DMS53 (cell line): ENCODE measurements at places on chromosomes 3 and 15.

- no peak for DNase-seq
These were observed 361.3 kb upstream of the GBE1 start for GRCh38 chr3:82122554-82123345.

DNA sequence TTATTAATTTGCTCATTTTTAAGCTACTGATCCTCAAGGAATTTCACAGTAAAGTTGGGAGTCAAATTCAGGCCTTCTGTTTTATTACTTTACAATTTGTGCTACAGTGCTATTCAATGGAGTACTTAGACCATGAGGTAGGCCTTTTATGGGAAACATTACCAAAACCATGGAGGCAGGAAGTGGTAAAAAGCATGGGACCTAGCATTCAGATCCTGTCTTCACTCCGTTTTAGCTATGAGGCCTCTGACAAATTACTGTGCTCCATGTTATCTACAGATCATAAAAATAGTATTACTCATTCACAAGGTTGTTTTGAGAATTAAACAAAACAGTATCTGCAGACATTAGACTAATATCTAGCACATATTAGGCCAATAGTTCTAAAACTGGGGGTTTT lies 140.6 kb upstream of the SLITRK3 start:
- DNase-seq = no peak

GRCh38 chr3:43349716-43350115 lies 63.4 kb downstream of the SNRK start:
- no peak for DNase-seq

DNA sequence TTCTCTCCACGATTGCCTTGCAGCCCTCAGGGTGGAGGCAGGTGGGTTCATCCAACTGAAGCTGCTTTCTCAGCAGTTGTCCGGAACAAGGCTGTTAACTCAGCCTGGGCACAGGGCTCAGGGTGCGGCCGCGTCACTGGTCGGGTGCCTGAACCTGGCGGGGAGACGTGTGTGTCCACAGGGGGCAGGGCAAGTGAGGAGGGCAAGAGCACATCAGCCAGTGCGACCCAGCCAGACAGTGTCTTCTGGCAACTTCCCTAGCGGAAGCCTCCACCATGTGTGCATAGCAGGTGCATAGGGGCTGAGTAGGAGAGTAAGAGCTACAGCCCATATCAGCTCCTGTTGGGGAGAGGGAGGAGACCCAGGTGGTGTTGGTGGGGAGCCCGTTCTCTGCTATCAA lies 150.4 kb upstream of the THRB start:
- DNase-seq = no peak

DNA sequence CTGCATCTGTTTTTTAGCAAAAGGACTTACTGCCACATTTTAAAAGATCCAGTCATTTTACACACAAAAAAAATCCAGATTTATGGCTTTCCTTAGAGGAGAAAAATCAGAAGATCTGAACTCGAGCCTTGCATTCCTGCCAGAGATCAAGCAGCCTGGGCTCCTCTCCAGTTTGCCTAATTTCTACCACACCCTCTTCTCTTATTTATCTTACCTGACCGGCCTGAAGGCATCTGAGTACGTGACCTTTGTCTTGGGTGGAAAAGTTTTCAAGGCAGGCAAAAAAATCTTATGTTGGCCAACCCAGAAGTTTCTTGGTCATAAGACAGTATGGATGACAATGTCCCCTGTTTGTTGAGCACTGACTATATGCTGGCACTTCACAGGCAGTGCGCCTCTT lies 60.3 kb downstream of the CHRD start:
- no peak for DNase-seq

- DNase-seq = no peak
These were observed 51.1 kb upstream of the SPATA12 start for GRCh38 chr3:57009367-57009766.

DNA sequence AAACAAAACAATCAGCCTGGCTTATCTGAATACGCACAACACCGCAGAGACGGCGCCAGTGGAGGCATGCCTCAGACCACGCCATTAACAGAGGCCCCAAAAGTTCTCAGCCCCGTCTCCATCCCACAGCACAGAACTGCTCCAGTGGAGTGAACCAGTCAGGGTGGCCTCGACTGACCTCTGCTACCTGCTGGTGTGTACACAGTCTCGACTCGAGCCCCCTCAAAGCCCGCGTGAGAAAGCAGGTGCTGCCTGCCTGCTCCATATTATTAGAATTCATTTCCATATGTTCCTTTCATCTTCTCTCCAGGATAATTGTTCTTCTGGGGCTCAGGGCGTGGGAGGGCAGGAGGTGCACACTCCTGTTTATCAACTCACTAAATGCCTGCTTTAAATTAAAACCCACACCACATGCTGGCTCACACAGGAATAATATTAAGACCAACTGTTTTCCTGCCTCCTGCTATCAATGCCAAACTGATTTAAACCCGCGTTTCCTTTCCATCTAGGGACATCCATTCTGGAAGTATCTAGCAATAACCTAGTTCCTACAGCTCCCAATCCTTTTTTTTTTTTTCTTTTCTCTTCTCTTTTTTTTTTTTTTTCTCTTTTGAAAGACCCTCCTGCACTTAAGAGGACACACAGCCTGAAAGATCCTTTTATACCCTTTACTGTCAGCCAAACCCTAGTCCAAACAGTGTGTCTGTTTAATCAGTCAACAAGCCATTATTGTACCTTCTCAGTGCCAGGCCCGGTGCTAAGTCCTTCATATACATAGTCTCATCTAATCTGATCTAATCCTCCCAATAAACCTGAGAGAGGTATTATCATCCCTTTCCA lies 101.2 kb downstream of the TLE3 start:
- peak; percentile 64 for DNase-seq

DNA sequence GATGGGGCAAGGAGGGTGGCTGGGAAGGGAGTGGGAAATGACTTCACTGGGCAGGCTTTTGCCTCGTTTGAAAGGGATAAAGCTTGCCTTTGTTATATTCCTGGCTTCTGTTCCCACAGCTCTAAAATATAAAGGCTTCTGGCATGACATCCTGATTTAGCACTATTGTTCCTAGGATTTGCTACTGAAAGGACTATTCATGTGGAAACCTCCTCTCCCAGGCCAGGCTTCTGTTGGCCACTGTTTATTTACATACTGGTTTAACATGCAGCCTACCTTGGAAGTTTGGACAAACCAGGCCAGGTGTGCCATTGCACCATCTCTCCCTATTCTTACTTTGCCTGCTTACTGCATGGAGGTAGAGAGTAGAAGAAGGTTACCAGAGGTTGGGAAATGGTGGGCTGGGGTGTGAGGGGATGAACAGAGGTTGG lies 2.4 kb upstream of the LMCD1 start:
- DNase-seq = peak; percentile 34

DNA sequence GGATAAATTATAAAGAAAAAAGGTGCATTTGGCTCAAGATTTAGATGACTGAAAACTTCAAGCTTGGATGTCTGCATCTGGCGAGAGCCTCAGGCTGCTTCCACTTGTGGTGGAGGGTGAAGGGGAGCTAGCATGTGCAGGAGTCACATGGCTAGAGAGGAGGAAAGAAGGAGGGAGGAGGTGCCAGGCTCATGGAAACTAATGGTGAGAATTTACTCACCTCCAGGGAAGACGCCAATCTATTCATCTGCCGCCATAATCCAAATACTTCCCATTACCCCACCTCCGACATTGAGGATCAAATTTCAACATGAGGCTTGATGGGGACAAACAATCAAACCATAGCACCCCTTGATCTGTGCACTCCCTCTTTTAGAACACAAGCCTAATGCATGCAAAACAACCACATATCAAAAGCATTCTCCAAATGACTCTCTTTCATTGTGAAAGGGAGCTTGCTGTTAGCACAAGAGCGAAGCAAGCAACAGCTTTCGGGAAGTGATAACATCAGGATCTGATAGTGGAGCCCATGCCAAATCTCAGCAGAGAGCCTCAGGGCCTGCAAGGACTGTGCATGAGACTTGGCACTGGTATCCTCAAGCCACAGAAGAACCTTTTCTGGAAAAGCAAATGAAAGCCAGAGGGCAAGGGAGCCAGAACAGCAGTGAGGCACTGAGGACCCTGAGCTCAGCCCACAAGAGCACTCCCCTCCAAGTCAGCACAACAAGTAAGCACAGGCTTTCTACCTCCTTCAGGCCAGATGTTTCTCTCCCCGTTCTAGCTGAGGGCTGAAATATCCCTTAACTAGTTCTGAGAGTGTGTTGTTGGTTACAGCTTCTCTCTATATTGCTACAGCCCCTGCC lies 50.2 kb upstream of the THBS1 start:
- DNase-seq = no peak

DNA sequence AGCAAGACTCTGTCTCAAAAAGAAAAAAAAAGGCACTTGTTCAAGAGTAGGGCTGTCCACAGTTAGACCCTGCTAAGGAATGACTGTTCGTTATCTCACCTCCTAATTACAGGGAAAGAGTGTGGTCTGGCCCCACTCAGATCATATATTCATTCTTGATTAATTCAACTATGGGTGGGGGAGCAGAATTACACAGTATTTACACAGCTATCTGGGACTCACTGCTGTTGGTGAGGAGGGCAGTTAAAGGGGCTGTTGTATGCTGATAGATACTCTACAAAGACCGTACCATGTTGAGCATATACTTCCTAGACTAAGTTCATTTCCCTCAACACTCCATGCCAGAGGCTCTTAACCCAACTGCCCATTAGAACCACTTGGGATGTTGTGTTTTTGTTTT lies 3.8 kb upstream of the ZNF620 start:
- DNase-seq = no peak

DNA sequence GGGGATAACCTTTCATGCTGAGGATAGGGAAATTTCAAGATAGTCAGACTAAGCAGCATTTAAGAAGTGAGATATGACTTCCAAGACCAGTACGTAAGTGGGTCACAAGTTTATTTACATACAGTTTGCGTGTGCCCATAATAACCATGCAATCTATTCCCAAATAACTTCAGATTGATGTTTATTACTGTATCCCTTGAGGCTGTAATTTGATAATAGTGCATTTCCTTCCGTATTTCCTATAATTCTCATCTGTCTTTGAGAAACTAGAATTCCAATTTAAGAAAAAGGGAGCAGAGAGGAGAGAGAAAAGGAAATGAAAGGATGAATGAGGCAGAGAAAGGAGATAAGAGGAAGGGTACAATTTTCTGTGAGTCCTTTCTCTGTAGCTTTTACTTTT lies 1073.1 kb downstream of the EPHA3 start:
- no peak for DNase-seq

DNA sequence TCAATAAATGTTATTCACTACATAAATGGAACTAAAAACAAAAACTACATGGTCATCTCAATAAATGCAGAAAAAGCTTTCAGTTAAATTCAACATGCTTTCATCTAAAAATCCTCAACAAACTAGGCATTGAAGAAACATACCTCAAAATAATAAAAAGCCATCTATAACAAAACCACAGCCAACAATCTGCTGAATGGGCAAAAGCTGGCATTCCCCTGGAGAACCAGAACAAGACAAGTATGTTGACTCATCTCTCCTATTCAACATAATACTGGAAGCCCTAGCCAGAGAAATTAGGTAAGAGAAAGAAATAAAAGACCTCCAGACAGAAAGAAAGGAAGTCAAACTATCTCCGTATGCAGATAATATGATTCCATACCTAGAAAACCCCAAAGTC lies 759.9 kb downstream of the EPHA3 start:
- DNase-seq = no peak

DNA sequence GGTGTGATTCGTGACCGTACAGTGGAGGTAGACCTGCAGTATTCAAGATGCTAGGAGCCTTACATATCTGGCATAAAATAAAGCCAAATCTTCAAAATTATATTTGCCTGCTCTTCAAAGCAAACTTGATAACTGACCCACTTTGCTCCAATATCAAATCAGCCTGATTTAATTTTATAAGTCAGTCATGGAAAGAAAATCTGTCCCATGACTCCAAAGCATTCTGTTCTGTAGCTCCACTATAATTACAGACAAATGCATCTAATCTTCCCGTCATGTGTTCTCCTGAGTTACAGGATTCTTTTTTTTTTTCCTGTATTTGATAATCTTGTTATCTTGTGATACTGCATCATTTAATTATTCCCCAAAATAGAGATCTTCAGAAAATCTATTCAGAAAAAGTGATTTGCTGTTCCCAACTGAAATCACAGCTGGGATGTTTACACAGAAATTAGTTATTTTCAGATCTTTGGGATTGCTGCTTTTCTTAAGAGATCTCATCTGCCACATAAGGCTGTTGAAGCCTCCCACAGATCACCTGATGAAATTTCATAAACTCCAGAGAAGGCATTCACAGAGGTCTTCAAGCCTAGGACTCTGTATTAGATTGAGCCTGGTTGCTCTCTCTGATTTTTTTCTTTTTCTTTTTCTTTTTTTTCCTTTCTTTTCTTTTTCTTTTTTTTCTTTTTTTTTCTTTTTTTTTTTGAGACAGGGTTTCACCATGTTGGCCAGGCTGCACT lies 27.2 kb downstream of the TIMP4 start:
- DNase-seq = no peak

DNA sequence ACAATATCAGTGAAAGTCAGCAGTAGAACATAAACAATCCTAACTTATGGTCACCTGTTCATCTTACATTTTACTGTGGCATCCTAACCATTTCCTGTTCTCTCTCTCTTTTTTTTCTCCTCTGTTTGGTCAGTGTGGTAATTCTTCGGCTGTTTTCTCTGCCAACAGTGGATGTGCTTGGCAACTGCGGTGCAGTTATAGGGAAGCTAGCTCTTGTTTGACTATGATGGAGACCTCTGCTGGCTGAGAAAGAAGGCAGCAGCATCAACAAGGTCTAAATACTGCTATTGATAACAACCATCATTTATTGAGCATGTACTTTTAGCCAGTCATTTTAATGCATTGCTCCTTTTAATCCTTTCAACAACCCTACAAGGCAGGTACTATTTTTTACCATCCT lies 723 bp upstream of the DRD3 start:
- peak; percentile 90 for DNase-seq

- no peak for DNase-seq
These were observed 28.9 kb downstream of the PDE8A start for GRCh38 chr15:85010386-85011159.

DNA sequence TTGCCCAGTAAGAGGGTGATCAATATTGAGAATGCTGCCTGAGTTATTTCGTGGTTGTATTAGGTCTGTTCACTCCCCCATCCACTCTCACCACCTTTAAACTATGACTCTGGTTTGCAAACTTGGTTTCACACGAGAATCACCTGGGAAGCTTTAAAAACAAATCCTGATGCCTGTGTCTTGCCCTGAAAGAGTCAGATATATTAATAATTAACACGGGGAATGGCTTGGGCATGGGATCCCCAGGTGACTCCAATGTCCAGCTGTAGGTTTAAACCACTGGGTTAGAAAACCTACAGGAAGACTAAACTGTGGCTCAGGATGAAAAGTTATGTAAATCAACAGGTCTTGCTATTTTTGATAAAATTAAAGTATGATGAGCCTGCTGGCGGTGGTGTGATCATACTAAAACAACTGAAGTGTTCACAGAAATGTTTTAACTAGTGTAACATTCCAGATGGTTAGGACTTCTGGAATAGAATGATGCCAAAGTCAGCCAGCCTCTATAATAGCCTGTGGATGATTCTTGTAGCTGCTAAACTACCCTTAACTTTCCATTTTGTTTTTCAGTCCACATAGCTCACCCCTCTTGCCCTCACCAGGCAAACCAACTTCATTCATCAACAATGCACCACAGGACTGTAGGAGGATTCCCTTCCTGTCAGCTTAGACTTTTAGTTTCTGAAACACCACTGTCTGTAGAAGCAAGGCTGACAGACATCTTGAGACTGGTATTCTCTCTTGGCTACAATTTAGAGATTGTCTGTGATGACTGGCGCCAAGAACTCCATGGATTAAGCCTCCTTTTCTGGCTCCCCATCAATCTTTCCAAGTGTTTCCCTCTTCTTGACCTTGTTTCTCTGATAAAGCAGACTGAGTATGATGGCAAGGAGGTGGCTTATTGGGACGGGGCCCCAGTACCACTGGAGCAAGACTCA lies 119.1 kb upstream of the ADAMTS9 start:
- peak; percentile 27 for DNase-seq
